ENCODE measurements at places on chromosomes 13 and 19. TPM values are rescaled to one million over a fixed set of nuclear protein-coding genes. Genes with fewer than 3 reads are reported as not detected.

DNA sequence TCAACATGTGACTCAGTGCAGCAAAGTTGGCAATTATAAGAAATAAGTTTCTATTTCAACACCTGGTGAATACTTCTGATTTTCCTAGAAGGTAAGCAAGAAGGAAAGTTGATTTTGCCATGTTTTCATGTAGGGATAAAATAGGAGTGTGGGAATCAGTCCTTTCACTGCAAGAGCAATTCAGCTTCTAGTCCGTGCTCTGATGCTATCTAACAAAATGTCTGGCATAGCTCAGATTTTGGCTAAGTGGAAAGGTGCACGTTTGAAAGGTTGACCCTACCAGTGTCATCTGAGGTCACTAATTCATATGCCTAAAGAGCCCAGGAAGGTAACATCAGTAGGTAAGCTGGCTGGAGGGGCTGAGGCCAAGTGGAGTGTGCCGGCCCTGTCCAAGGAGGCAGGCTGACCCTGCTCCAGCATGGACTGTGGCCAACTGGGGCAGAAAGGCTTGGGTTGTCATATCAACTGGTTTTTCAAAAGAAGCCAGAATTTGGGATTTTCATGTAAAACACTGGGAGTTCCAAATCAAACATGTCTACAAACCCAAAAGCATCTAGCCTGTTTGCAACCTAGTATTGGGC lies 38.9 kb upstream of the MEDAG start:
- no peak for DNase-seq

- no peak for DNase-seq
Measured at GRCh38 chr19:13975870-13976269, 23.6 kb downstream of the DCAF15 start.

Gene C1QTNF9B
- total RNA-seq, result not detected

Gene UBE2L5
- not detected for total RNA-seq

All from activated CD8-positive, alpha-beta T cell treated with anti-CD3 and anti-CD28 coated beads for 36 hours (primary cell).